Cardiac muscle cell (in vitro differentiated cells and primary cell): ENCODE measurements at places on chromosomes 13 and 19.

DNA sequence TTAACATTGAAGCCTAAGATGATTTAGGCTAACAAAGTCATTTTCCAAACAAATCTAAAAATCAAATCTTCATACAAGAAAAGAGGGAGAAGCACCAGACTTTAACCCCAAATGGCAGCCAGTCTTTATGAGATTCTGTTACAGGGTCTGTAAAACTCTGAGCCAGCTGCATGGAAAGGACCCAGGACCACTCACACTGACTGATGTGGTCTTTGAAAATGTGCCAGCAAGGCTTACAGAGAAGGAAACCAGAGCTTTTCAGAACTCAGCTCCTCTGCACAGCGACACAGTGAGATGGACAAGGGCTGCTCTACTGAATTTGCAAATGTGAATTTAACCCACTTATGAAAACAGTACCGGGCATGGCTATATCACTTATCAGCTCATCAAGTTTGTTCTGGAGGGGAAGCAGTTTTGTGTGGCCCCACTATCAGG is 98.8 kb upstream of the SERP2 start:
- no peak for DNase-seq

DNA sequence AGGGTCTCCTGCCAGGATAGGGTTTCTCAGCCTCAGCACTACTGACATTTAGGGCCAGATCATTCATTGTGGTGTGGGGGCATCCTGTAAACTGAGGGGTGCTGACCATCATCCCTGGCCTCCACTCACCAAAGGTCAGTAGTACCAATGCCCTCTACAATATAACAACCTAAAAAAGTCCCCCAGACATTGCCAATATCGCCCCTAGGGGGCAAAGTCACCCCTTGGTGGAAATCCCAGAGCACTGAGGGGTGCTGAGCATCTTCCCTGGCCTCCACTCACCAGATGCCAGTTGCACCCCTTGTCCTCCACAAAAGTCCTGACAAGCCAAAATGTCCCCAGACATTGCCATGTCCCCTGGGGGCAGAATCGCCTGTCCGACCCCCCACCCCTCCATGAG is 21.6 kb downstream of the CPAMD8 start:
- no peak for DNase-seq

DNA sequence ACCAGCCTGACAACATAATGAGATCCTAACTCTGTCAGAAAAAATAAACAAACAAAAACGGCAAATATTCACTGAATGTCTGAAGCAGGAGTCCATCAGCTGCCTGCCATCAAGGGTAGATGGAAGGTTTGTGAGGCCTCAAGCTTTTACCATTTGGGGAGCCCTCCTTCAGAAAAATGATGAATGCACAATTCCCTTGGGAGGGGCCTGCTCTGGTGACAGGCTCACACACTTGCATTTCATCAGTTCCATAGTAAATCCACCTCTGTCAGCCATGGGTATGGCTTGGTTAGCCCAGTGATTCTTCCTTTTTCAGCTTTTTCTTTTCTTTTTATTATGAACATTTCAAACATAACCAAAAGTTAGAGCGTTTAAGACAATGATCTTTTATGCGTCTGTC is 26.3 kb upstream of the KATNAL1 start:
- DNase-seq: no peak

DNA sequence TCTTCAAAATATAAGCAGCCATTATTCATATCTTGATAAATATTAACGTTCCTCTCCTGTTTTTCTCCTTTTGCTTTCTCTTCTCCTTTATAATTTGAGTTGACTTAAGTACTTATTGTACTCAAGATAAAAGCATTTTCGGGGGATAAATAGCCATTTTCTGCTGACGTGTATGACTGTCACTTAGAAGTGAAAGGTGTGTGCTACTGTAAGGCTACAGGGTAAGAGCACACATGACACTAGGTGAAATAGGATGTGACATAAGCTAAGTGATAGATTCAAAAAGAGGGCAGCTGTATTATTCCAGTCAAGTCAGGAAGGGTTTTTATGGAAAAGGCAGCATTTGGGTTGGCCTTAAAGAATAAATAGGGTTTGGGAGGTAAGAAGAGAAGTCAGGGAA is 128.5 kb downstream of the GPC6 start:
- no peak for DNase-seq

- no peak for DNase-seq
Measured at GRCh38 chr13:97319113-97319720, 97.1 kb downstream of the MBNL2 start.

GRCh38 chr19:46514589-46515289 is 19.1 kb upstream of the PNMA8B start:
- no peak for DNase-seq

DNA sequence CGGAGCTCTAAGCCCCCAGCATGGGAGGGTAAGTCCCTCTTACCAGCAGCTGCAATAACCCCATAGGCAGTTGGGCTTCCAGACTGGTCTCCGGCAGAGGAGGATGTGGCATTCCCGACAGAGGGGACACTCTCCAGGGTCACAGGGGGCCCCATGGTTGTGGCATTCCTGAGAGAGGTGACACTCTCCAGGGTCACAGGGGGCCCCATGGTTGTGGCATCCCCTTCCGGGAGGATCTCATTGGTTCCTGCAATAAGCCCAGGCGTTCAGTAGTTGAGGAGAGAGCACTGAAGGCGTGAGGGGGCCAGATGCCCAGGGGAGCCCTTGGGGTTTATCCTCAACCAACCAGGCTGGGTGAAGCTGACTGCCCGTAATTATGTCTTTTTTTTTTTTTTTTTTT is 5.4 kb downstream of the CD320 start:
- DNase-seq: no peak

DNA sequence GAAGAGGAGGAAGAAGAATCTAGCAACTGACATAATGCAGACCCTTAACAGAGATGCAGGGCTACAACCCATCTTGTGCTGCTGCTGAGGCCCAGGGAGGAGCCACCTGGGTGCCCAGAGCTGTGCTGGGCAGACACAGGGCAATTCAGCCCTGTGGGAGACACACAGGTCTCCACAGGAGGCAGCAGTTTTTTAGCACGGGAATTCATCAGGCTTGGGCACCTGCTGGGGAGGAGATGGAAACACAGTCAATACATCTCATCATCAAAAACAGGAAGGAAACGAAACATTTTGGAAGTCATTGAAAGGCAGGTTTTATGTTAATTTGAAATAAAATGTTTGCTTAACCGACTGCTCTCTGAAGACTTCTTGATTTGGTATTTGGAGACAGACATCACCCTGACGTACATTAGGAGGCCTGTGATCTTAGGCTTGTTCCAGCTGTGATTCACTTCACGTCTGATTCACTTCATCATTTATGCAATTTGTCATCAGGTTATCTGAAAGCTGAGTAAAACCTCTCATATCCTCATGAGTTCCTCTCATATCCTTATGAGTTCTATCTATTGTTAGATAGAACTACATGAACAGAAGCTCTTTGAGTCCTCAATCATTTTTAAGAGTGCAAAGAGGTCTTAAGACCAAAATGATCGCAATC is 77.4 kb downstream of the CYSLTR2 start:
- peak; percentile 60 for DNase-seq

DNA sequence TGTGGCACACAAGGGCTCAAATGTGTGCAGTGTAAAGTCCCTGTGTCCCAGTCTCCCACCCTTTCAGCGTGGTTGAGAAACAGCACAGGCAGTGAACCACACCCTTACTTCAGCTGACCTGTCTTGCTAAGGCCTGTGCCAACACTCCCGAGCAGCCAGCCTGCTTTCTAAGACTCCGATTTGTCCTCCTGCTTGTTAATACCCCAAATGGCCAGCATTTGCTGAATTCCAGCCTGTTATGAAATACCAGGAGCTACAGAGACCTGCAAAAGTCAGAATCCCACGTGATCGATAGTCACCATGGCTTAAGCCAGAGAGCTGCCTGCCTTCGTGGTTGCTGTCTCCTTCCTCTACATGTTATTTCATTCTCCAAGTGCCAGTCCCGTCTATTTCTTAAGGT is 200.5 kb downstream of the FGF9 start:
- no peak for DNase-seq

DNA sequence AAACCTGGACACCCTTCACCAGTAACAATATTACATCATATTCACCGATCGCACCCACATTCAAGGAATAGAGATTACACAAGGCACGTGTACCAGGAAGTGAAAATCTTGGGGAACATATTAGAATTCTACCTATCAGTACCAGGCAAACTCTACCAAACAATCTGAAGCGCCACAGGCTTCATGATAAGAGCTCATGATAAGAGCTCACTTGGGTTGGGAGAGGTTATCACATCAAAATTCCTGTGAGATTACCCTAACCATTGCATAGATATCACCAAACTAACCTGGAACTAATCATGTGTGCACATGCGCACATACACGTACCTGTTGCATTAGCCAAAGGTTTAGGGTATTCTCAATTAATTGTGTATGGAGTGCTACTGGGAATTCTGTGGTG is 1861.3 kb downstream of the PCDH9 start:
- no peak for DNase-seq

DNA sequence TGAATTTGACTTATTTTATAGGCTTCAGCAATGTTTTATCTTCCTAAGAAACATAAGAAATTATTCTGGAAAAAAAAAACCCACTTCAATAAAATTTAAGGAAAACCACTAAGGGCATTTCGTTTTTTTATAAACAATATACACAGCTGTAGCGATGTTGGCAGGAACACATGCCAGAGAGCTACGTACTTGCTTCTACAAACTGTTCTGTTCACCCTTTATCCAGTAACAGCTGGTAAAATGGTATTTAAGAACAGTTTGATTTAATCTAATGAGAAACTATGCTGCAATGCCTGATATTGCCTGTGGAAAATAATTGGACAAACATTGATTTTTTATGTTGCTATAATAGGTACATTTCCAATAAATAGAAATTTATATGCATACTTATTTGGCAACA is 137.2 kb upstream of the DACH1 start:
- DNase-seq: no peak

DNA sequence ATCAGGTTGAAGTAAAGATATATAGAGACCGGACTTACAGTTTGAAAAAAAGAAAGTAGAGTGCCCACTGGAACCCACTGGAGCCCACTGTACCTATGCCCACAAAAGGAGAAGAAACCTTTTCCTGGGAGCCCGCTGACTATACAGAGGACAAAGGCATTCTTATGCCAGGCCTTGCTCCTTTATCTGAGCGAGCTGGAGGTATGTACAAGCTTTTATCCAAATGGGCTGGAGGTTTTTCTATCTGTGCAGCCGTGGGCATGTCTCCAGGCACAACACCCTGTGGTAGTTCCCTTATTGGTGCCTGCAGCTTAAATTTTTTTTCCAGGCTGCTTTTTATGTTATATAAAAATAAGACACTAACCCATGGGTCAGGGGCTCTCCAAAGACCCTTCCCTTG is 8.4 kb downstream of the ZNF234 start:
- no peak for DNase-seq

GRCh38 chr19:40578442-40578908 is 1.8 kb downstream of the SHKBP1 start:
- DNase-seq: peak; percentile 57

DNA sequence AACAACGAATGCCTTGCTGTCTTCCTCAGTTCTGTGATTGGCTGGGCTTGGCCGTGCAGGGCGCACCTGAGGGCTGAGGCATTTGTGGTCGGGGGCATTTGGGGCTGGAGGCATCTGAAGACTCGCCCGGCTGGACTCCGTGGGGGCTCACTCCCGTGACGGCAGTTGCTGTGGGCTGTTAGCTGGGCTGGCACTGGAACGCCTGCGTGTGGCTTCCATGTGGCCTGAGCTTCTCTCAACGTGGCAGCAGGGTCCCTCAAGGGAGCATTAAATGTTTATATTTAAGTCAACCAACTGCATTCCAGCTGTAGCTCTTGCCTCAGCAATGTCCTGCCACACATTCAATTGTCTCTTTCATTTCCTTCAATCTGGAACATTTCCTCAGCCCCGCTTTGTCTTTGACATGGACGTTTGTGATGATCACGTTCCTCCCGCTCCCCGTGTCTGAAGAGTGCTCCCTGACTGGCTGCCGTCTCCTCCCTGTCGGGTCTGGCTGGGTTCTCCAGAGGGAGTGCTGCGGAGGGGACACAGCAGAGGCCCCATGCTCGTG is 21.0 kb downstream of the CCDC8 start:
- no peak for DNase-seq

- DNase-seq: peak; percentile 41
Measured at GRCh38 chr13:26978081-26978860, 193.3 kb downstream of the USP12 start.

DNA sequence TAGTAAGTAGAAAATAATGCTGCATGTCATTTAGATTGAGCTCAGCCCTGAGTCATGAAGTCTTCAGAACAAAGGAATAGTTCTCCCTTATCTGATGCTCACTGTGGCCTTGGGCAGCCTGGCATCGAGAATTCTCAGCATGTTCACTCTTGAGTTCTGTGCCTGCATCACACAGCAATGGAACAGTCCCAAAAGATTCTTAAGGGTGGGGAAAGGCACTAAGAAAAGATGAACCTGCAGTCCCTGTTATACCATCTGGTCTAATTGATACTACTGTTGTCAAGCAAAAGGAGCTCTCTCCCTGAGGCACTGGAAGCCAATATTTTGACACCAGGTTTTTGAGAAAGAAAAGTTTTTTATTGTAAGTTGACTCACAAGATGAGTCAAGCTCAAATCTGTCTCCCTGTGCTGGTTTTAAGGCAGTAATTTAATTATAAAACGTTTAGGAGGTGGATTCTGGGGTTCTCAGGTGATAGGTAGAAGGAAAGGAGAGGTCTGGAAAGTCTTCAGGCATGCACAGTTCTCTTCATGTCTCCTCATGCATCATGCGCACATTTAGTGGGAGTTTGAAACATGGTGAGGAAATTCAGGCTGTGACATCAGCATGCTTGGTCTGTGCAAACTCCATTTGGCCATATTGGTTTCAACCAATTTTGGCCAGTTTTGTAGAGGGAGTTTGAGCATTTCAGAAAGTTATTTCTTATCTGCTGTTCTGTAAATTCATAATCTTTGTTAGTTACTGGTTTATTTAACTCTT is 38.1 kb upstream of the ZNF766 start:
- no peak for DNase-seq

GRCh38 chr13:25874907-25875306 is 176.9 kb downstream of the SHISA2 start:
- DNase-seq: no peak

DNA sequence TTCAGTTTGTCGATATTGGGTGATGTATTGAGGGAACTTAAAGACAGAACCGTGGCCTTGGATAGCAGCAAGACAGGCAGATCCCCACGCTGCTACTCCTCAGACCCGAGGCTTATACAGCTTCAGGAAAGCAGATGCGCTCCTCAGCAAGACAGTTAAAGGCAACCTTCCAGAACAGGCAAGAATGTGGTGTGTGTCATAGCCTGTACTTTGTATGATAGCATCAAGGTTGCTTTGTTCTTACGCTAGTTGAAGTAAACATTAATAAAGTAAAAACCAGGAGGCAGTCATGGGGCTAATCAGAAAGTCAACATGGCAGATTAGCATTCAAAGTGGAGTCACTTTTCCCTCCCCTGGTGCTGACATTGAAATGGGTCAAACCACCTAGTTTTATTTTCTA is 473.2 kb downstream of the DCT start:
- DNase-seq: no peak

DNA sequence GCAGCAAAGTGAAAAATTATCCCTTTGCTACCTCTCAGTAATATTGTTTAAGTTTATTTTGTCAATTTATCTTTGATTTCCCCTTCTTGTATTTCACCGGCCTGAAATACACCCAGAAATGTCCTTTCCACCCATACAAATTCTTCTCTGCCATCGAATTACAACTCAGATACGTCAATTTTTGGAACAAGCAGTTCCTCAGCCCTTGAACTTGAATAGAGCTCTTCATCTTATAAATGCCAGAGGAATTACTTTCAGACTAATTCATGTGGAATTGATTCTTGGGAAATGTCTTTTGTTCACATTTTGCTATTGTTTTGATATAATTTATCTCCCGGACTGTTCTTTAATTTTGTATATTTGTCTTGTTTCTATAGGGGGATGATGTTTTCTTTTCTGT is 1359.3 kb upstream of the MIR17HG start:
- DNase-seq: no peak

GRCh38 chr19:34577531-34578101 is 96.1 kb downstream of the WTIP start:
- no peak for DNase-seq
